NCI-H2171 treated with DMSO at 0.1 percent for 48 hours (cell line): ENCODE measurements at places on chromosomes 5 and 9.
A peak's percentile ranks its signal among the peaks of the same experiment; 100 is the strongest.

DNA sequence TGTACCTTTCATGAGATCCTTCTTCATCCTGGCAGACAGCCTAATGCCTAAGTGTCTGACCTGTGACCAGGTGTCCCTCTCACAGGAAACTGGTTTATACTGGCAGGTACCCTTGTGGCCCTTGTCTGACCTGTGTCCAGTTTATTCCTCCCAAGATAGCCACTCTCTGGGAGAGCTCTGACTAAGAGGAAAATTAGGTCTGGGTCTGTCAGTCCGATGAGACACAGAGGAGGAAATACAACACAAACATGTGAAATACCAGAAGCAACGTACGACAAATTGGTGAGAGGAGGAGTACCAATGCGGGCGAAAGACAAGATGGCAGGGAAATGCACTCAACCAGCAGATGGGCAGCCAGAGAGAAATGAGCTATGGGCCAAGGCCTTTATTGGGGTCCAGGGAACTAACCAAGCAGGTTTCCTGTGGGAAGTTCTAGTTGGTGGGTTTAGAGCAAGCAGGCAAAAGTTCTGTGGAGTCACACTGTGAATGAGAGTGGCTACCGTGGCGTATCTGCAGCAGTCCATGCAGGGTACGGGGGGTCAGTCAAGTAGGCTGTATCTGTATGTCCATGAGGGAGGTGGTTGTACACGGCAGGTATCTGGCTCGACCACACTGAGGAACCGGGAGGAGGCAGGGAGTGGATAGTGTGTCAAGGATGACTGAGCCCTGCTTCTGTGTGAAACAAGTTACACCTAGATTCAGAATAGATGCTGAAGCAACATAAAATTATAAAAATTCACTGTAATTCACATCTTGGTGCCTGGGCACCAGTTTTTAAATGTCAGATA, 109.0 kb downstream of the MLLT3 start:
- DNase-seq, result no peak

GRCh38 chr5:117863586-117864296, 1124.6 kb downstream of the DTWD2 start:
- no peak for DNase-seq

GRCh38 chr9:99713838-99714306, 107.8 kb upstream of the NR4A3 start:
- no peak for DNase-seq

DNA sequence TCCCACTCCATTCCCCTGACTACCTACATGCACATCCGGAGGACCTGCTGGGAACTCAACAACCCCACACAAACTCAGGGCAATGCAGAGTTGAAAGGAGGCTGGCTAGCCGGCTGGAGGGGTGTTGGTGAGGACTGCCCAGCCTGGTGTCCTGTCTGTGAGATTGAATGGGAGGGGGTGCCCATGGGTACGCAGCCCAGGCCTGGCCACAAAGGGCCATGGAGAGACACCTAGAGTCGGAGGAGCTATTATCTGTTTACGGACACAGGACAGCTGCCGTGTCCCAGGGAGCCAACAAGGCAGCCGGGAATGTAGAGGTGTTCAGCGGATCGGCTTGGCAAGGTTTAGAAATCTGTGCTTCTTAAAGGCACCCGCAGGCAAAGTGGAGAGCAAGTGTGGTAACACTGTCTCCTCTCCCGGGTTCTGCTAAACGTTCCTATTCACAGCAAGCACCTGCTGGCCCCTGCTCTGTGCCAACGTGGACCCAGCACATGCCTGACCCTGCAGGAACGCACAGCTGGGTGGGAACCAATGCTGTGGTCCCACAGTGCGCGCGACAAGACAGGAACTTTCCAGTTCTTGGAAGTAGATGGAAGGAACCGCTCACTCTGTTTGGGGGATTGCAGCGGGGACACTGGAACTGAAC, 166.7 kb downstream of the DAB2IP start:
- no peak for DNase-seq

DNA sequence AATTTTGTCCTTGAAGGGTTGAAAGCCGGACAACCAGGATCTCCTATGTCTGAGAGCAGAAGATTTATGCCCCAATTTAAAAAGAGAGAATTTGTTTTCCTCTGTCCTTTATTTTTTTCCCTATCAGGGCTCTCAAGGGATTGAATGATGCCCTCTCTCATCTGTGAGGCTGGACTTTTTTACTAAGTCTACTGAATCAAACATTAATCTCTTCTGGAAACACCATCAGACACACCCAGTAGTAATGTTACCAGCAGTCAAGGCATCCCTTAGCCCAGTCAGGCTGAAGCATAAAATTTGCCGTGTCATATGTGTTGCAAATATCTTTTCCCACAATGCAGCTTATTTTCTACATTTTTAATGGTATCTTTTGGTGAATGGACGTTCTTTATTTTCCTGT, 1497.9 kb downstream of the MAT2B start:
- no peak for DNase-seq

GRCh38 chr5:102286476-102286875, 9.6 kb downstream of the SLCO4C1 start:
- no peak for DNase-seq

DNA sequence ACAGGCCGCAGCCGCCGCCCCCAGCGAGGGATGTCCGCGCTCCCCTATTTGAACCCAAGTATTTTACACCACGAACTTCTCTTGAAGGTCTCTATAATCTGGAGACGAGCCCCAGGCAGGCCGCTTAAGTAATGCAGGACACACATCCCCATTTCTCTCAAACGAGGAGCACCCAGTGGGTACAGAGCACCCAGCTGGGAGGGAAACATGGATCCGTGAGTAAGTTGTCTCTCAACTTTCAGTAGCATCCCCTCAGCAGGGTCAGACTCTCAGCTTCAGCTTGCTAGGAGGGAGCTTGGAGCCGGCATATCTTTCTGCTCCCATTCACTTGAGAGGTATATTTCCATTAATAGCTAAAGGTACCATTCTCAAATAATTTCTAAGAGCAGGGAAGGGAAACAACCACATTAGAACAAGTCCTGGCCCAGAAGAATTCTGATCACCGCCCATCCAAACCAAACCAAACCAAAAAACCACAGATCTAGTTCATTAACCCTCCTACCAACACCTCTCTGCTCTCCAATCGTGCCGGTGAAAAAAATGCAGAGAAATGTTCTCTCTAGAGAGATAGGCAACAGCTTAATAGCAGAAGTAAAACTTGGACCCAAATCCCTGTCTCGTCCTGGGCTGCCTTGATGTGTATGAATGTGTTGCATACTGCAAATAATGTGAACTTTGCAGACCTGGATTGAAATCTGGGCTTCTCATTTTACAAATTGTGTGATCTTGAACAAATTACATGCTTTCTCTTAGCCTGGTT, 910 bp downstream of the TDRD7 start:
- no peak for DNase-seq

GRCh38 chr9:80763536-80763935, 925.8 kb downstream of the TLE1 start:
- DNase-seq, result no peak

DNA sequence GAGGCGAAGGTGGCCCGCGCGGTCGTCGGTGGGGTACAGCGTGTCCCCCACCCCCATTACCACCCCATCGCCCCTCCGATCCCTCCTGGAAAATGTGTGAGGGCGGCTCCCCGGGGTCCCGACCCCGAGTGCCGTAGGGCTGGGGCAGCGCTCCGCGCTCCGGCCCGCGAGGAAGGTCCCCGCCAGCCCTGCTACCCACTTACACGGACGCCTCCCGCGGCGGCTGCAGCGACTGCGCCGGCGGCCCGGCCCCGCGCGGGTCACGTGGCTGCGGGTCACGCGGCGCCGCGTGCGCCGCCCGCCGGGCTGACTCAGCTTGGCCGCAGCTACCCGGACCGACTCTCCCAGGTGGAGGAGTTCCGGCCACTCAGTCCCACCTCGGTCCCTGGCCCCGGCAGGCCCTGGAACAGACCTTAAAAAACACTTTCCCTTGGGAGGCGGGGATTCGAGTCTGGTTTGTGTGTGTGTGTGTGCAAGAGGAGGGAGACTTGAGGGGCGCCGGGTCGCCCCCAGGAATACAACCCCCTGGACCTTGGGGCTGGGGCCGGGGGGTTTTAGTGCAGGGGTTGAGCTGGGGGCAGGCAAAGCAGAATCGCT, at the start of gene GNPDA1:
Gene GNPDA1 (minus strand): TSS at position 236 of the 597 bp plus-strand sequence. CDS start 992 bp downstream, outside the sequence.
- DNase-seq, result peak; percentile 23

DNA sequence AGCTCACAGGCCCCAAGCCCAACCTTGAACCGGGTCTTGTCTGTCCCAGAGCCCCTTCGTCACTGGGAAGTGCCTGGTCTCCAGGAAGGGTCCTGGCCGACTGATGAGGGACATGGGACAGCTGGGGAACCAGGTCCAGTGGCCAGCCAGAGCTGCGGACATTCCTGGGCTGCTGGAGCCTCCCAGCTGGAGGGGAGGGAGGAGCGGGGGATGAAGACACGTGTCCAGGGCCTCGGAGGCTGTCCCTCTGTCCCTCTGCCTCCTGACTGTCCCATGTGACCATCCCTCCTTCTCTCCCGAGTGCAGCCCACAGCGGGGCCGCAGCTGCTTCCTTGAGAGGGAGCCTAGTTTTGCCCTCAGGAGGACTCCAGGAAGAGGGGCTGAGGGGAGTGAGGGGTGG, 41.7 kb upstream of the UBAC1 start:
- DNase-seq, result no peak

DNA sequence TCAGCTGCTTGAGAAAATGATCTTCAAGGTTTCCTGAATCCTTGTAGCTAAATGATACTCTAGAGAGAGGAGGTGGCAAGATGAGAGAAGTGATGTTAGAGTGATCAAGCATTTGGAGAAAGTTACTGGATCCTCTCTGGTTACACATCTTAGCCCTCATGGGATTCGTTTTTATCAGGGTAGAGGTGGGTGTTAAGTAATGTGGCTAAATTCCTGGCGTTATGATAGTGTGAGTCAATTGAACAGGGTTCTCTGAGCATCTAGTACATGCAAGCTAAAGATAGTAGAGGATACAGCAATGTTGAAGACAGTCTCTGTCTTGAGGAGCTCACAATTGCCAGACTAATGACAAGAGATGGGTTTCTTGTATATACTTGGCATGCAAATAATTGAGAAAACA, 123.7 kb downstream of the PSD2 start:
- no peak for DNase-seq

- no peak for DNase-seq
Observed at GRCh38 chr5:146034127-146034526, 71.2 kb downstream of the PLAC8L1 start.

DNA sequence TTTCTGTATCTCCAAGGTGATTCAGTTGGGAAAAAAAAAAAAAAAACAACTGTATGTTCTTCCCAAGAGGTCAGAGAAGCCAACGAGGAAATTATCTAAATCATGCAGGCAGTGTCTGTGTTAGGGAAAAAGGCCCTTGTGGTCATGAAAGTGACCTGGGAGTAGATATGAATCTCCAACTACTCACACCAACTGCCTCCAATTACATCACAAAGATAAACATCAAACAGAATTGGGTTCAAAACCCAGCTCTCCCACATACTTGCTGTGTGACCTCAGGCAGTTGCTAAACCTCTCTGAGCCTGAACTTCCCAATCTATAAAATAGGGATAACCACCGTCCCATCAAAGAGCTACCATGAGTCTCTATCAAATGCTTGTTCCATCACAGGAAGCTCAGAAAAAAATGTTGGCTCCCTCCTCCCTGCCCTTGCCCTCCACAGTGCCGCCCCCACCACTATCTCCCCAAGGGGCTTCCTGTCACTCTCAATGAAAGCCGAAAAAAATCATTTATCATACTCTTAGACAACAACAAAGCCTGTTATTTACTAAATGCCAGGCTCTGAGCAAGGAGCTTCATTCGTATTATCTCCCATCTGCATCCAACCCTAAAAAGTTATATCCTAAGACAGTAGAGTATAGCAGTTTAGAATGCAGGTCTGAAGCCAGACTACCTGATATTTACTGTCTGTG, 42.9 kb downstream of the CDK5RAP2 start:
- DNase-seq, result no peak

GRCh38 chr9:133286523-133286922, 11.5 kb upstream of the ABO start:
- DNase-seq, result no peak

DNA sequence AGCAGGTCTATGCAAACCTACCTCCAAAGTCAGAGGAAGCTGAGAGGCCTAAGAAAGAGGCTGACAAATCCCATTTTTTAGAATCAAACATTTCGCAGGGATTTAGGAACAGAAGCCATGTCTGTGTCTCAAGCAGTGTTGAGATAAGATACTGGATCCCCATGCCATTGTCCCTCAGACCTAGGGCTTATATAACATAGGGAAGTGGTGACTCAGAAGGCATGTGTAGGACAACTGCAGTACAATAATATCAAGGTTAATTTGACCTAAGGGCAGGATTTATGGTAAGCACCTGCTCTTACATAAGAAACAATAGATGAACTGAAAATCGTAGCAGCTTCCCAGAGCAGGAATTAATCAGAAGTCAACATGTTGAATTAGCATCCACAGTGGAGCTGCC, 459.4 kb downstream of the ANXA1 start:
- no peak for DNase-seq

- no peak for DNase-seq
Observed at GRCh38 chr5:82684165-82684564, 393.0 kb downstream of the TMEM167A start.

- DNase-seq, result no peak
Observed at GRCh38 chr5:98767581-98767980, 5.9 kb upstream of the RGMB start.

- DNase-seq, result no peak
Observed at GRCh38 chr5:149578896-149579295, 2.4 kb upstream of the ARHGEF37 start.

DNA sequence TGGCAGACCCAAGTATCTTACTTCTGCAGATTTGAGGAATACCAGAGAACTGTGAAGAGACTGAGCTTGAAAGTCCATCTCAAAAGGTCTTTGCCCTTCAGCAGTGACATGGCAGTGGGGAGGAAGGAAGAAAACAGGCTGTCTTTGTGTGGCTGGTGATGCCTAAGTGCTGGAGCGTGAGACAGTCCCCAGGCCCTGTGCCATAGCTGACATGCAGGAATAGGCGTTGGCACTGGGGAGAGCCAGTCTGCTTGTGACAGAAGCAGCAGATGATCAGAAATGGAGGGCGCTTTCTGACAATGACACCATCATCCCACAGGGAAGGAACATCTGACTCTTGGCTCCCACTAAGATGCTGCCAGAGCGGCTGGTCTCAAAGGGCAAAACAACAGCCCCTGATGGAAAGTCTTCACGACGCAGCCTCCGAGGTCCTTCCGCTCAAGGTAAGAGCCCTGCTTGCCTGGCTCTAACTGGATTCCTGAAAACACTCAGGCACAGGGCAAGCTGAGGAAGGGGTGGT, 15.5 kb upstream of the GLRX start:
- no peak for DNase-seq

DNA sequence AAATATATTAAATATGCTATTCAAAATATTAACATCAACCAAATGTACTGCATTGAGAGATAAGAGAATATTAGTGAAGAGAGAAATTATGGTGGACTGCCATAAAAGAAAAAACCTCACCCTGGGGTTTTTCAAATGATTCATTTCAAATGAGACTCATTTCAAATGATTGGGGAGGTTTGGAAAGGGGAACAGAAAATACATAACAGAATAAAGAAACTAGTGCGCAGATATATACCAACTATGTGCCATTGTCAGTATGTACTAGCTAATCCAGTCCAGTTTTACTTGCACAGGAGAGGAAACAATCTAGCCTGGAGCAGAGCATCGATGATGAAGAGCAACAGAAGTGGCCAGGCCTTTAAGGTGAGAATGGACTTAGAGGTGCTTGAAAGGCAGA, 651.6 kb upstream of the RORB start:
- DNase-seq, result no peak

- no peak for DNase-seq
Observed at GRCh38 chr5:66884564-66885243, 288.5 kb downstream of the MAST4 start.

GRCh38 chr5:137995077-137995748, 37.7 kb downstream of the FAM13B start:
- DNase-seq, result no peak

GRCh38 chr9:22103685-22104575, 94.8 kb upstream of the CDKN2B start:
- DNase-seq, result no peak

GRCh38 chr5:98258939-98259338, 514.5 kb upstream of the RGMB start:
- DNase-seq, result no peak
